Activated CD4-positive, alpha-beta T cell treated with anti-CD3 and anti-CD28 coated beads, Interleukin-2, amount 50 U/mL, for 1 hour (primary cell): ENCODE measurements at places on chromosomes 5 and 9.

DNA sequence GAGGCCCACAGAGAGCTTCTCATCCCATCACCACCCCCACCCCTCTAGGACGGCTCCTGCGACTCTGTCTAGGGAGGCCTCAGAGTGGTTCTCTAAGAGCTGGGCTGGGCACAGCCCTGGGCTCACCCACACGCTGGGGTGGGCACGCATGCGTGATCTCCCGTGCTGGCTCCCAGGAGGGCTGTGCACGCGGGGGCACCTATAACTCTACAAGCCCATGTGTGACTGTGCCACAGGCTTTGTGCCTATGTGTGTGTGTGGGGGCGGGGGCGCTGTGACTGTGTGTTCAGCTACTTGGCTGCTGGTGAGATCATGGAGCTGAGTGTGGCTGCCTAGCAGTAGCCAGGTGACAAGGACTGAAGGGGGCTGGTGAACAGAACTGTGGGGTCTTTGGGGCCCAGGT is 32.2 kb downstream of the NDUFA8 start:
- no peak for DNase-seq

- DNase-seq = peak; percentile 55
Measured at GRCh38 chr9:131398204-131398603, 4.3 kb downstream of the PRRC2B start.

DNA sequence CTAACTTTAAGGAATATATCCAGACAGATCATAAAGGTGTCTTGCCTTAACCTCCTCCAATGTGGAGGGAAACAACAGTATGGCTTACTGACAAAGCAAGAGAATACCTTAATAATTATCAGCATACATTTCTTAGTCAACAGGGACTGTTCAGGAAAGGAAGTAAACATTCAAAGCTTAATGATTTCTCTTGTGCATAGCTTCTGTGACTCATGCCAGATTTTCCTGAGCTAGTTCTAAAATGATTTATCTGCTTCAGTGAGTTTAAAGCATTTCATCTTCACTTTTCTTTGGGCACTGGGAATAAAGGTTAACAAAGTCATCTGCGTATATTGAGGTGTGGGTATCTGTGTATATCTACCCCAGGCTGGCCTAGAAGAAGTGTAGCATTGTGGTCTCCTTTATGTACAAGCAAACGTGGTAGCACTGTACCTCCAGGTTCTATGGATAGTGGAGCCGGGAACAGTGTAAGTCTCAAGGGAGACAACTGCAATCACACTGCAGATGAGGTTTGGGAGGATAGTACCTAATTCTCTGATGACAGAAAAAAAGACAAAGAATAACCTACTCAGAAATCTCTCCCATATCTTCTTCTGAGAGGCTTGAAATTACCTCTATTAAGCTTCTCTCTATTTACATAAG is 284.1 kb downstream of the HCN1 start:
- no peak for DNase-seq

GRCh38 chr9:93676310-93677047 is 100.1 kb downstream of the PHF2 start:
- DNase-seq = no peak

- no peak for DNase-seq
Measured at GRCh38 chr9:128553728-128554127, 1.3 kb downstream of the SPTAN1 start.

GRCh38 chr5:150577378-150578139 is 62.9 kb upstream of the SYNPO start:
- DNase-seq = no peak

DNA sequence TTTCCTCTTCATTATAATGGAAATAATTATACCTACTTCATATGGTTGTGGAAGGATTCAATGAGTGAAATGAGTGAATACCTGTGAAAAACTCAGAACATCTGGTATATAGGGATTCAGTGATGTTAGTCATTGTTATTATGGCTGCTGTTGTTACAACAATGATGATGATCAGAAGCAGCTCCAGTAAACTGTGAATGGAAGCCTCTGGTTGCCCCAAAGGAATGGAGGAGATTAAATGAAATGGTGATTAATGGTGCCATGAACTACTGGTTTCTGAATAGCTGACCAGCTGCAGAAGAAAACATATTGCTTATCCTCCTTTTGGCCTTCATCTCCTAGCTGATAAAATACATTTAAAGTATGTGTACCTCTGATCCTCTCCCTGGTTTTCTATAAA is 372.0 kb downstream of the ARHGEF28 start:
- DNase-seq = no peak

- DNase-seq = no peak
Measured at GRCh38 chr5:170656346-170656745, 127.2 kb upstream of the GABRP start.

GRCh38 chr5:438481-438981 is 4.4 kb upstream of the EXOC3 start:
- DNase-seq = no peak

DNA sequence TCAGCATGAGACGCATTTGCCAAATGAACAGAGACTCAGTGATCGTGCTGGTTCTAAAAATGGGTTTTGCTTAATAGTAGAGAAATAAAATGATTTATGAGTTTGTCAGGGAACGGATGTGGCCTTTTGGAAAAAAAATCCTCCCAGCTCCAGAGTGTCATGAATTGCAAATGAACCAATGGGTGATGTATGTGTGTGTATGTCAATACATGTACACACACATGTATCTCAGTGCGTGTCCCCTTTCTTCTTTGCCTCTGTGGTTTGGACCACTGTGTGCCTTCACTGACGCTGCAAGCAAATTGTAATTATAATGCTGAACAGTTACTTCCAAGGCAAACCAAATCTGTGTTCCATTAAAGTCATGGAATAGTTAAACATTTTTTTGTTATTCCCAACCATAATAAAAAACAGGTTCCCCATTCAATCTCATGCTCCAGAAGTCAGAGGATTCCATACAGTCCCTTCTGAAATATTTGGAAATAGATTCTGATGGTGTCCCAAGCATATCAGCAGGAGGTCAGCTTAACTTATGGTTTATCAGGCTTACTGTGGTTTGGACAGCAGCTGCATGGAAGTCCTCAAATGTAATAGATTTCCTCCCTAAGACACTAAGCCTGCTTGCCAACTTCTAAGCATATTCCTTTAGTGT is 630.5 kb downstream of the ACTL7B start:
- no peak for DNase-seq

- no peak for DNase-seq
Measured at GRCh38 chr5:1010181-1010510, 1.5 kb downstream of the NKD2 start.

GRCh38 chr5:74543162-74543995 is 97.1 kb downstream of the ENC1 start:
- no peak for DNase-seq

DNA sequence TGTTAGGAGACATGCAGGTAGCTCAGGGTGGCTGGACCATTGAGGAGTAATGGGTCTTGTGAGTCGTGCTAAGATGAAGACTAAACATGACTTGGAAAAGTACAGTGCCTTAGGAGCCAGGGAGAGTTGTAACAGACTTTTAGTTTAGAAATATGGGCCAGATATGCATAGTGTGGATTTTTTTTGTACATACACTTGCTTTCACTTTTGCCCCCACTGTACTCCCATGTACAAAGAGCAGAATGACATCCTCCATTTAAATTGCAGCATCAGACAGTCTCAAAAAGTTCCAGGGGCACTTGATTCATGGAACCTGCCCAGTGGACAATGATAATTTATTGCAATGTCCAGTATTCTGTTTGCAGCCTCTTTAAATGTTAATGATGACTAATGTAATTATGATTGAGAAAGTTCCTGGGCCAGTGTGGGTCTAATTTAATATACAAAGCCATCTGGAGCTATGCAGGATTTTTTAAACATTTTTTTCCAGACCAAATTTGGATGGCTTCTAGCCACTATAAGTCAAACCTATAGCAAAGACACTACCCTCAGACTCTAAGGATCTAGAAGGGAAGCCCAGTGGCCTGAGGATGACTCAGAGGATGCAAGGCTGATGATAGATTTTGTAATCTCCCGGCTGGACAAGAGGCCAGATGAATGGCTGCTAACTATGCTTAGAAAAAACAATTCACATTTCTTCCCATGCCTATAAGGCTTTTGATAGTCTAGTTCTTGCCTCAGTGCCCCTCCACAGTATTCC is 80.1 kb downstream of the TRPC7 start:
- no peak for DNase-seq

- DNase-seq = no peak
Measured at GRCh38 chr5:142491270-142491669, 166.4 kb upstream of the SPRY4 start.

DNA sequence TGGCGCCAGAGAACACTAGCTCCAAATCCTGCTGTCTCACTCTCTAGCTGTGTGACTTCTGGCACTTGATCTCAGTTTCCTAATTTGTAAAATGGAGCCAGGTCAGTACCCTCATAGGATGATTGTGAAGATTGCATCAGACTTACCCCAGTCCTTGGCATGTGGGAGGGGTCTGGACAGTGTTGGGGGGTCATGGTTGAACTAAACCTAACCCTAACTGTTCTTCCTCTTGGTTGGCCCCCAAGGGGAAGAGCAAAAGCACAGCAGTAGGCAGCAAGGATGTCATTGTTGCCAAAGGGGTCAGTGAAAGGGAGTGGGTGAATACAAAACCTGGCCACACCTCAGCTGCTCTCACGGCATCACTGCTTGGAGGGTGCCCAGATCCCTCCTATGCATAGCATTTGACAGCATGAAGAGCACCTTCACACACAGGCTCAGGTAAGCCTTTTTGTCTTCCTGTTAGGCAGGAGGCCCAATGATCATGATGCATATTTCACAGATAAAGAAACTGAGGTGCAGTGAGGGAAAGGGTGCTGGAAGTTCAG is 15.7 kb upstream of the CXCL14 start:
- no peak for DNase-seq

- peak; percentile 91 for DNase-seq
Measured at GRCh38 chr5:73498057-73498992, at the start of gene BTF3. Gene BTF3 (plus strand): TSS chr5:73498442. CDS start chr5:73498668, 226 bp downstream.

GRCh38 chr5:174311121-174311520 is 265.6 kb downstream of the NSG2 start:
- DNase-seq = no peak

DNA sequence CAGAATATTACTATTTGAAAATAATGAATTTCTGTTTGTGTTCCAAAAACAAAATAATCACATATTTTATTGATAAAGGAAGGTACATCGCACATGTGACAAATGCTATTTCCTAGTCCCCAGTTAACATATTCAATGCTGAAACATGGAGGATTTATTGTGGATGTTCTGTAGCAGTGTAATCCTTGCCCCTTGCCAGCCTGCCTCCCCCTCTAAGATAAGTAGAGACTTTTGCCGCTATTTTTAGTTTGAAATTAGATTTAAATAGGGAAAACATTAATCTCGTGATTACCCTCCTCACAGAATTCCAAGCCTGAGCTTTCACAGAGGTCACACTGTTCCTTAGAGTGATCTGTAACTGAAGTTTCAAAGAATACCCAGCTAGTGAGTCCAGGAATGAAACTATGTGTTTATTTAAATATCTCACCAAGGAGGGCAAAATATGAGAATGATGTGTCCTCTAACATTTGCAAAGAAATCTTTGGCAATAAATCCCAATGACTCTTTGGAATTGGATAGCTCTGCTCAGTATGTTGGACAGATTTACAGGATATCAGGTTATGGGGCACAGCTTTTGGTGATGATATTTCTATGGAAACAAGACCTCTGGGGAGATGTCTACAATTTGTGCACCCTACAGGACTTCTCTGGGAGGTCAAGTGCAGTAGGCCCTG is 17.3 kb downstream of the CTXN3 start:
- DNase-seq = no peak

DNA sequence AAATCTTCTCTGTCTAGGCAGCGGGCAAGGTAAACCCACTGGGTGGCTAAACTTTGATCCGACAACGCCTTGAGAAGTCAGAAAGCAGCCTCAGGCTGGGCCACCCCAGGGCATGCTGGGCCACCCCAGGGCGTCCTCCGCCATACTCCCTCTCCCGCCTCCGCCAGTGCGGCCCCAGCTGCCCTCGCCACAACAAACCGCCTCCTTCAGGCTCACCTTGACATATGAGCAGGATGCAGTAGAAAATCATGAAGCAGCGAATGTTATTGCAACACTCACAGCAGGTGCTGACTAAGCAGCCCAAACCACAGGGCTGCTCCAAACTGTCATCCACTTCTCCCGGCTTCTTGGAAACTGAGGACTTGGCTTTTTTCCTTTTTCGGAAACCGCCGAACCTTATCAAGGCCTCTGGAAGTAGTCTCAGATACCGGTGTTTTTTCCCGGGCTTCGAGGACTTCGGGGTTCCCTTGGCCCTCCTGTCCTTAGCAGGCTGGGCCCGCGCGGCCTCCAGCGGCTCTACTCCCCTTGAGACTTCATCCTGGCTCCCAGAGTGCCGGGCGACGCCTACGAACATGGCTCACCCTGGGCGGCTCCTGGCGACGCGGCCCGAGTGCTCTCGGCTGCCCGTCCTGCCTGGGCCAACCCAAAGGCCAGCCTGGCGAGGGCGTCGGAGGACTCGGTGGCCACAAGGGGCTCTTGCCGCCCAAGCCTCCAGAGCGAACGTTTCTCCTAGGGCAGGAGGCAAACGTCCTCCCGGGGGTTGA is at the start of gene SLCO6A1:
SLCO6A1 (minus strand) TSS at position 731 of the 764 bp plus-strand sequence; CDS start at position 574, 157 bp downstream.
- no peak for DNase-seq

GRCh38 chr5:117107859-117108258 is 533.2 kb upstream of the SEMA6A start:
- no peak for DNase-seq

- DNase-seq = no peak
Measured at GRCh38 chr5:124277767-124278545, 468.5 kb downstream of the ZNF608 start.

- no peak for DNase-seq
Measured at GRCh38 chr9:107228496-107229039, 54.5 kb upstream of the RAD23B start.
